ENCODE measurements at places on chromosomes 3 and 15. TPM values are rescaled to one million over a fixed set of nuclear protein-coding genes. Genes with fewer than 3 reads are reported as not detected.

Gene SST
- not detected for total RNA-seq

Gene GPR27
- 4.4 TPM for total RNA-seq

Gene FEZF2
- not detected for total RNA-seq

Gene PYGO1
- 7.8 TPM for total RNA-seq

Gene GSK3B
- 45.7 TPM for total RNA-seq

Gene C2CD4B
- 1.7 TPM for total RNA-seq

Gene CRTC3
- 29.8 TPM for total RNA-seq

Gene PRR20G
- total RNA-seq = not detected

Gene PAK6
- total RNA-seq = 11.1 TPM

Gene COL6A6
- 1.6 TPM for total RNA-seq

Gene TRPM1
- total RNA-seq = not detected

Gene POPDC2
- total RNA-seq = 586 TPM

Gene HGD
- total RNA-seq = not detected

Gene CLSTN2
- 4.9 TPM for total RNA-seq

Gene BFSP2
- total RNA-seq = not detected

Gene CHRNA5
- total RNA-seq = 4.4 TPM

Gene POLQ
- total RNA-seq = 0.79 TPM

Gene KLHL25
- 3.8 TPM for total RNA-seq

Gene HRG
- total RNA-seq = not detected

Gene CPN2
- 0.40 TPM for total RNA-seq

Gene EPHA6
- total RNA-seq = 0.52 TPM

Gene SOX2
- total RNA-seq = 0.22 TPM

Gene UROC1
- total RNA-seq = not detected

Gene BCL2A1
- total RNA-seq = 0.55 TPM

Gene CD80
- not detected for total RNA-seq

Gene GNB4
- total RNA-seq = 16.3 TPM
